ENCODE measurements at places on chromosomes 1 and 21.

DNA sequence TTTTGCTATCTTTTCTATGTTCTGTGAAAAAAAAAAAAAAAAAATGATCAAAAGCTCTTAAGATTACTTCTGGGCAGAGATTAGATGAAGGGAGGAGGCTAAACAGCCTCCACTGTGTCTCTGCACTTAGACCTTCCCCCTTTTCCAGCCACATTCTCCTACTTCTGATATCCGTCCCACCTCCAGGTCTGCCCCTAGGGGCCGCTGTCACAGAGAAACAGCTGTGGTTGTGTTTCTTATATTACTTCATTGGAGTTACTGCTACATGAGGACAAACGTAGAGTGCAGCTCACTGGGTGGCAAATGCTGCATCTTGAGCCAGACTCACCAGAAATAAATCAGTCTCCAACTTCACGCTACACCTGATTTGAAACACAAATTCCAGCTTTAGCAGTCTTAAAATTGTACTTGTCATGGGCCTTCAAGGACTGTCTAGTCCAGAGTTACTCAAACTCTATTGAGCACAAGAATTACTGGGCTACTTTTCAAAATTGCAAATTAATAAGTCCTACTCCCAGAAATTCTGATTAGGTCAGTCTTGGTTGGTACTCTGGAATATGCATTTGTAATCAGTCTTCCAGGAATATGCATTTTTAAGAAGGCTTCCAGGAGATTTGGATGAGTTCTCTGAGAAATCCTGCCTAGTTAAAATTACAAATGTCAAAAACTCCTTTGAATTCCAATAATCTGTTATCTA lies 125.2 kb upstream of the PTBP2 start:
- DNase-seq, result no peak

- DNase-seq, result no peak
Observed at GRCh38 chr1:147470079-147470478, 71.2 kb upstream of the BCL9 start.

DNA sequence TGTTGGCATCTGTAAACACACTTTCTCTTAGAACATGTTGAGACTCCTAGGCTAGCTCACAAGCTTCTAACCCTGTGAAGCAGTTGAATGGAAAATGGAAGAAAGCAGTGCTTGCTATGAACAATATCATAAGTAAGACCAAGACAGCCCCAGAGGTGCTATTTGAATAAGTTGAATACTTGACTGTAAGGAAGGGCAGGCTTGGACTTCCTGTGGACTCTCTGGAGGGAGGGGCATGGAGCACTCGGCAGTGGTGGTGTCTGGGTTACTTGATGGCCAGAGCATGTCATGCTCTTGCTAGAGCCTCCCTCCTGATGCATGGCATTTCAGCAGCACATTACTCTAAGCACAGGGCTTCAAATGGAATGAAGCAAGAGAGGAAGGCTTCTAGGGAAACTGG lies 60.0 kb downstream of the MRPS6 start:
- DNase-seq, result no peak

GRCh38 chr1:85189120-85189519 lies 11.7 kb downstream of the SYDE2 start:
- no peak for DNase-seq

DNA sequence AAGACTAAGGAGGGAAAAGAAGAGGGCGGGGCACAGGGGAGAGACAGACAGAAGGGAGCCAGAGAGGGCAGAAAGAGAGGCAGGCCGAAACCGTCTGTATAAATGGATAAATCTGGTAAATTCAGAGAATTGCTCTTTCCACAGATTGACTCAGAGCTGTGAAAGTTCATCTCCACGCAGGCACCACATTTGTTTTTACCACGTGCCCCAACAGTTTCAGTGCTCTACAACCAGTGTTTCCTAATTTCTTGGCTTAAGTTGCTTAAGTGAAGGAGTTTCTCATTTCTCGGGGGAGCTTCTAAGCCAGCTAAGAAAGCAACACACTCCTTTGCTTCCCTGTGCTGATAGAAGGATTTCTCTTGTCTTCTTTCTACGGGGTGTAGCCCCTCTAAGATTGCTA lies 87.1 kb downstream of the ENAH start:
- no peak for DNase-seq

GRCh38 chr1:16171314-16172151 lies 15.7 kb upstream of the EPHA2 start:
- no peak for DNase-seq

GRCh38 chr1:90726986-90727480 lies 9.9 kb upstream of the BARHL2 start:
- DNase-seq, result no peak

DNA sequence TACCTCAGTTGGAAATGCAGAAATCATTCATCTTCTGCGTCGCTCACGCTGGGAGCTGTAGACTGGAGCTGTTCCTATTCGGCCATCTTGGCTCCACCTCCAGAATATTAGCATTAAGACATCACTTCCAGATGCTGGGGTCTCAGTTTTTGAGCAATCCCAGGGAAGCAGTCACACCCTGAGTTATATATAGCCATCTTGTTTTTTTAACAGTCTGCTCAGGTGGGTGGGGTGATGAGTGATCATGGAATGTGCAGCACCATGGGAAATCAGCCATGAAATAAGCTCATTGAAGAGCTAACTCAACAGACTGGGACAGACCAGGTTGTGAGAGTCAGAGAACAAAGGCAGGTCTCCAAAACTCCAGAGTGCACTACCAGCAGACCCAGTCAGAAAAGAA lies 27.0 kb upstream of the HMGB4 start:
- DNase-seq, result no peak

DNA sequence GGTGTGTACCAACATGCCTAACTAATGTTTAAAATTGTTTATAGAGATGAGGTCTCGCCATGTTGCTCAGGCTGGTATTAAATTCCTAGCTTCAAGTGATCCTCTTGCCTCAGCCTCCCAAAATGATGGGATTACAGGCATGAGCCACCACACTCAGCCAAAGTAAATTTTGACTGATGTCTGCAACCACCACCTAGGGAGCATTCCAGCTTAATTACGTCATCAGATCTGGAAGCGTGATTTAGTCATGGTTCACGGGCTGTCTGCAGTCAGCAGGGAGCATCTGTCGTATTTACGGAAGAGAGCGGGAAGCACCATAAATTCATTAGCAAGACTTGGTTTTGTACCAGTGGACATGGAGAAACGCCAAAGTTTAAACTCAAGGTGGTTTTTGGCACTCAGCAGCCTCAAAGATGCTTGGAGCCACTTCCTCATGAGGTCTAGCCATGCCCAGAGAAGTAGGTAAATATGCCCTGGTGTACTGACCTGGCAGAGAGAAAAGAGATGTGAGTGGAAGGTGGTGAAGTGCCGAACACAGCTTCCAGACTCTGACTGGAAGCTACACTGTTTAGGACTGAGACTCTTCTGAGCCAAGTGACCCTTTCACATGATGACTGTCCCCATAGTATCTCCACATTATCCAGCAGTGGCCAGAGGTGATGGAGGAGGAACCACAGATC lies 60.8 kb upstream of the SLC35F3 start:
- no peak for DNase-seq

DNA sequence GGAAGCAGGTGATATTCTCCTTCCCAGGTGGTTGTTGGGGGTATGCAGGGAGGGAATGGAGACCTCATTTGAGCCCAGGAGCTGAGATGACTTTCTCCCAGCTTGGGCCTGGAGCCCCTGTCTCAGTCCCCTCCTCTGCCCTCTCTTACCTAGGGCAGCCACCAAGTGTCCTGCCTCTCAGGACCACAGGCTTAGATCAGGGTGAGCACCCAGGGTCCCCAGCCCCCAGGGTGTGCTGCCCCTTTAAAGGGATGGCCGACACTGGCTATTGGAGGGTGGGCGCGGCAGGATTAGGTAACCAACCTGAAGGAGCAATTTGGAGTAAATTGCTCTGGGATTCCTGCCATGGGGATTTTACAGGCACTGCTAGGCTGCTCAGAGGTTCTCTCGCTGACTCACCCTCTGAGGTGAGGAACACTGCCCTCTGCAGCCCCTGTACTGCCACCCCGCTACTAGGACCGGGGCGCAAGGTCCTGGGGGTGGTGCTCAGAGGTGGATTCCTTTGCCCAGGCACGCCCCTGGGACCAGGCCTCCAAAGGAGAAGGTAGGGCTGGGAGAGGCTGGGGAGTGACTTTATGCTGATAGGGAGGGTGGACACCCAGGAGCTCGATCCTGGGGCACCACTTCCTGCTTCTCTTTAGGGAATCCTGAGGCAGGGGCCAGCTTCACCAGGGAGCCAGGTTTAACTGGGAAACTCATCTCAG lies 1.5 kb downstream of the RPS6KA1 start:
- DNase-seq, result peak; percentile 11

GRCh38 chr1:163730411-163730821 lies 408.7 kb downstream of the NUF2 start:
- no peak for DNase-seq

GRCh38 chr21:28884976-28885852 lies 107.5 kb downstream of the LTN1 start:
- DNase-seq, result peak; percentile 96

GRCh38 chr1:73803380-73803779 lies 394.6 kb downstream of the LRRIQ3 start:
- DNase-seq, result no peak

GRCh38 chr1:84271441-84272151 lies 29.9 kb upstream of the SAMD13 start:
- no peak for DNase-seq

- no peak for DNase-seq
Observed at GRCh38 chr1:244680667-244681066, 27.7 kb downstream of the DESI2 start.

- DNase-seq, result no peak
Observed at GRCh38 chr1:98865796-98866195, 138.9 kb downstream of the PLPPR5 start.

DNA sequence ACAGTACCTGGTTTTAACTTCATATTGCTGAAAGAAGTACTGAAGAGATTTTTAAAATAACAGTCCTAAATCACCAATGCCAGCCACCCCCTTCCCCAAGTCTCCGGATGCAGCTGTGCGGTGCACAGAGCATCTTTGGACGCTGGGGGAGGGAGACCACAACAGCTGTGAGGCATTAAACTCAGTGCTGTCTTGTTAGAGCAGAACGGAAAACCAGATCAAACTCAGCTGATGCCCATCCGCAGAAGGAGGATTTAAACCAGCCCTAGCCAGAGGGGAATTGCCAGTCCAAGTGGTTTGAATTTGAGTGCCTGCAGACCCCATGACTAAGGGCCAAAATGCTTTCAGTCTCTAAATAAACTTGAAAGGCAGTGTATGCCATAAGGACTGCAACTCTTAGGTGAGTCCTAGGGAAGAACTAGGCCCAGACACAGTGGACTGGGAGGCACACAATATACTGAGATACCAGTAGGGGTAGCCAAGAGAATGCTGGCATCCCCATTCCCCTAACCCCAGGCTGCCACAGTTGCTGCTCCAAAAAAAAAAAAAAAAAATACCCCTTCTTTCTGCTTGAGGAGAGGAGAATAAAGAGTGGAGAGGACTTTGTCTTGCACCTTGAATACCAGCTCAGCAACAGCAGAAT lies 576.2 kb downstream of the NEGR1 start:
- no peak for DNase-seq

DNA sequence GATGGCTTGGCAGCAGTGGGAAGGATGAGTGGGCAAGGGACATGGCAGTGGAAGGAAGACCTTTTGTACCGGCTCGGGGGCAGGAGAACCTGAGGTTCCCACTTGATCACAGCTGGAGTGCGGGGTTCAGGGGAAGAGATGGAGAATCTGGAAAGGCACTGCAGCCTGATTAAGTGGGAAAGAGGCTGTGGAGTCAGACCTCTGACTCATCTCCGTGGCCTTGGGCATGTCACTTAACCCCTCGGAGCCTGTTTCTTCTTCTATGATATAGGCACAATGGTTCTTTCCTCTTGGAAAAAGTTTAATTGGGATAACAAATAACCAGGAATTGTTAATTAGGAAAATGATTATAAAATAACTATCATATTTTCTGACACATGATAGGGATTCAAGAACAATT lies 13.1 kb upstream of the TMEM61 start:
- DNase-seq, result no peak

DNA sequence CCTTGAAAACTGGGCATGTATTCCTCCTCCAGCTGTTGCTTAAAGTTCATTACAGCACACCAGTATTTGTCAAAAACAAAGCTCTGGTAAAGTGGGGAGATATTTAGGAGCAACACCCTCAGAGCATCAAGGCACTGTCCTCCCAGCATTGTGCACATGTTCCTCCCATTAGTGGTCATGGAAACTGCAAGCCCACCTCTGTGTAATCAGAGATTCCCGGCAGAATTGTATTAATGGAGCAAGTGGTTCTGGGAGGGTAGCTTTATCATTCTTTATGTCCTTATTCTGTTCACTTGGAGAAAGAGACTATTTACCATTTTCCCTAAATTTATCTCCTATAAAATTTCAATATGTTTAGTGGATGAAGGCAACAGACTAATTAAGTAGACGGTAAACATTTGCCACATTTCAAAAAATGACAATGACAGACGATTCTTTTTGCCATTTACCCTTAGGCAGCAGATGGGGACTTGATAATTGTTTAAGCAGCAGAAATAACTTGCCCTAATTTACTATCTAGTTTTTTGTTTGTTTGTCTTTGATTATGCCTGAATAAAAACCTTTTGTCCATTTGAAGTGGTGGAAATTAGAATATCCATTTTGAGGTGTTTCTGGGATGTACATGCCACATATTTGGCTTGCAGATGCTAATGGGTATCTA lies 289.6 kb upstream of the ST6GALNAC5 start:
- no peak for DNase-seq

DNA sequence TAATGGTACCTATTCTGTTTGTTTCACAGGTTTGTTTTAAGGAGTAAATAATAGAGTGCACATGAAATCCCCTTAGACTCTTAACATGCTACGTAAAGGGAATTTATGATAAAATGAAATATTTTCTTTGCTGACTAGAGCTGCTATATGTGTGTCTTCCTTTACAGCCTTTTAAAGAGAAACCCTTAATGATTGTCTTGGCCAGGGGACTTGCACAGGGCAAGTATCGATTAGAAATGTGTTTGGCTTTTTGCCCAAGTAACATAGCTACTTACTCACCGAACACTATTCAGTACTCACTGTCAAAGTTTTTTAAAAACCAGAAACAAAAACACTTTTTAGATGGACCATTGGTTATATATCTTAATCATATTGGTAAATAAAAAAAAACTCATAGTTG lies 71.3 kb upstream of the KIAA1614 start:
- no peak for DNase-seq

DNA sequence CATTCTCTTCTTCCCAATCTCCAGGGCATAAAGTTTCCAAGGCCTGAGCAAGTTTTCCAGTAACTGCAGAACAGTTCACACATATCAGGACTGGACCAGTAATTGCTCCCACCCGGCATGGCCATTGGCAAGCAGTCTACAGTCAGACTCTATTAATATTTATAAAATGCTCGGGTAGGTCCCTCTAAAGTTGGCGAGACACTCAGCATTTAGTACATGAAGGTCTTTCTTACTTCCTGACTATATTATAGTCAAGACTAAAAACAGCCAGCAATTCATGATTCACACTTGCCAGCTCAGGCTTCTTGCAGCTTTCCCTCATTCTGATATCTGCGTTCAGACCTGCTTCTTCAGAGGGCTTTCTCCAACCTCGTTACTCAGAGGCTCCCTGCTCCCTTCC lies 25.4 kb downstream of the GADD45A start:
- no peak for DNase-seq

GRCh38 chr21:37367336-37367702 lies 746 bp downstream of the DYRK1A start:
- DNase-seq, result no peak

Measured in CD4-positive, alpha-beta T cell treated with Interferon gamma for 1 hour (primary cell).